ENCODE measurements at places on chromosomes 3 and 15. TPM values are rescaled to one million over a fixed set of nuclear protein-coding genes. Genes with fewer than 3 reads are reported as not detected.
A peak's percentile ranks its signal among the peaks of the same experiment; 100 is the strongest.

BFSP2 gene
- not detected for total RNA-seq

SKOR1 gene
- 0.16 TPM for total RNA-seq

CKMT1A gene
- 0.27 TPM for total RNA-seq

DNA sequence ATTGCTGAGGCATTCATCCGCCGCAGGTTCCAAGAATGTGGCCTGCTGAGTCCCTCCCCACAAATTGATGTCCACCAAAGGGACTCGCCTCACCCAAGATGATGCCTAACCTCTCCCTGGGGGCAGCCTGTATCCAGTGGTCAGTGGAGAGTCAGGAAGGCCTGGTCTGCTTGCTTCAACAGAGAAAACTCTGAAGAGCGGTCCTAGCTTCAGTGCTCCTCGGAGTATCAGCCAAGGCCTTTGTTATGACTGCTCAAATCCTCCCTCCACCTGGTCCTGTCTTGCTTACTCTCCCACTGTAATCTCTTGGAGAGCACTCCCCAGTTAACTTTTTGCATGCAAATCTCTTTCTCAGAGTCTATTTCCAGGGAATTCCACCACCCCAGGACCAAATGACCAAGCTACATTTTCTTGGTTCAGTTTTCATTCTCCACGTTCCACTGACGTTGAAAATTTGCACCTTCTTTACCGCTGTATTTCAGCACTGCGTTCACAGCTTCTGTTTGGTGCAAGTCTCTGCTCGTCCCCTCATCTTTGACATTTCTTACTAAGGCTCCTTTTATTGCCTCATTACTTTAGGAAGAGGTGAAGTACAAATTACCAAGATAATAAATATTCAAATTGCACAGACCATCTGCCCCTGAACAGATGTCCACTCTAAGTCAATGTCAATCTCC, 22.3 kb downstream of the CMTM7 start:
- peak overlapping the region; percentile 92 for H3K27ac ChIP-seq
- DNase-seq, result no peak
- H3K36me3 ChIP-seq, result peaks cover 9% of the 10 kb centered on the region
- peaks cover 72% of the 10 kb centered on the region for H3K4me1 ChIP-seq
- H3K27me3 ChIP-seq, result no peaks in the 10 kb centered on the region

- no peak for DNase-seq
- H3K4me3 ChIP-seq, result no peak overlapping the region
- no peaks in the 10 kb centered on the region for H3K36me3 ChIP-seq
- peaks cover 2% of the 10 kb centered on the region for H3K4me1 ChIP-seq
- no peak overlapping the region for H3K27ac ChIP-seq
Measured at GRCh38 chr3:156184156-156184555, 63.8 kb downstream of the KCNAB1 start.
